ENCODE measurements at places on chromosomes 3 and 15.

- DNase-seq: no peak
Observed at GRCh38 chr3:160393346-160394008, 5.5 kb downstream of the IFT80 start.

GRCh38 chr3:196712514-196713413 lies 587 bp downstream of the PIGX start:
- DNase-seq: no peak

GRCh38 chr15:68994149-68994548 lies 20.3 kb upstream of the NOX5 start:
- DNase-seq: no peak

DNA sequence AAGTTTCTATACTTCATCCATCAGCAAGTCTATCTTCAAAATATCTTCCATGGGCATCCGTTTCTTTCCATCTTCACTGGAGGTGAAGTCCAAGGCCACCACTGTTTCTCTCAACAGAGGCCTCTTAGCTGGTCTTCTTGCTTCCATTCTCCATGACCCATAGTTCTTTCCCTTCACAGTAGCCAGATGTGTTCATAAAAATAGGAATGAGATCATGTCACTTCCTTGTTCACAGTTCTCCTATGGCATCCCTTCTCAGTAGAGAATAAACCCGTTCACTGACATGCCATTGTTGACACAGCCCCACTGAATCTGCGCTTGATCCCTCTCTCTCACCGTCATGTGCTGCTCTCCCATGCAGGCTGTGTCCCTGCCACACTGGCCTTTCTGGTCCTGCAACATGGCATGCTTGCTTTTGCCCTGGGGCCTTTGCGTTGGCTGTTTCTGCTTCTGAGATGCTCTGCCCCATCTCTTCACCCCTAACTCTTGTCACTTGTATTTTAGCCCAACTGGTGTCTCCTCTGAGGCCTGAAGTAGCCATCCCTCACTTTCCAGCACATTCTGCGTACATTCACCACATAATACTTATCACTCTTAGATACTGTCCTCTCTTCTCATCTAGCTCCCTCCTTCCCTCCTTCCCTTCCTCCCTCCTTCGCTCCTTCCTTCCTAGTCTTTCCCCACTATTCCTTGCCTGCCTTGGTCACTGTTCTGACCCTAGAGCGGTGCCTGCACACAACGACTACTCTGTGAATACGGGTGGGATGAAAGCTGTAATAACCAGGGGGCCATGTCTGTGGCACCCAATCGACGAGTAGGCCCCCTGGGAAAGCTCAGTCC lies 42.0 kb downstream of the STARD5 start:
- DNase-seq: no peak

DNA sequence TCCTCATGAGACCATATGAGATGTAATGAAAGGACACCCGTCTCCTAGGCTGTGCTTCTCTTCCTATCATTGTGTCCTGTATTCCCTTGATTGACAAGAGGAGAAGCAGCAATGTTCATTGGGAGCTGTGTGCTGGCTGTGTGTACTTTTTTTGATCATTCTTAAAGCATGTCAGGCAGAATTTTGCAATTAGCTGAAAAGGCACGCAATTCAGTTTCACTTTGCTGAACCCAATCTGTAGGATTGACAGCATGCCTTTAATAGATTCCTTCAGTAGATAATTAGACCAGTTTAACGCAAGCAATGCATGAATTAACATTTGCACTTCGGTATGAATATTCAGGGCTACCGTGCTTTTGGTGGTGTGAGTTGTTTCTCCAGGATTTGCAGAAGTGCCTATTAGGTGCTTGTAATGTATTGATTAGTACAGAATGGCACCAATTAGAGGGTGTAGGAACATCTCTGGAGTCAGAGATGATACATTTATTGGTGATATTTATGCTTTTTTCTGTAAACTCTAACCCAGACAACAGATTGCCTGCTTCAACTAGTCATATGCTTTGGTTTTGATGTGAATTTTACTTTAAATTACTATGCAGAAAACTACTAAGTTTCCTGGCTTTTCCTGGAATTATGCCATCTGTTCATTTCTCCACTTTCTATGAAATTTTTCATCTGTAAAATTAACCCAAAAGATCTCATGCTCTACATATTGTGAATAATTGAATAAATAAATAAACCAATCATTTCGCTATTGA lies 114.3 kb downstream of the NSUN3 start:
- DNase-seq: no peak

DNA sequence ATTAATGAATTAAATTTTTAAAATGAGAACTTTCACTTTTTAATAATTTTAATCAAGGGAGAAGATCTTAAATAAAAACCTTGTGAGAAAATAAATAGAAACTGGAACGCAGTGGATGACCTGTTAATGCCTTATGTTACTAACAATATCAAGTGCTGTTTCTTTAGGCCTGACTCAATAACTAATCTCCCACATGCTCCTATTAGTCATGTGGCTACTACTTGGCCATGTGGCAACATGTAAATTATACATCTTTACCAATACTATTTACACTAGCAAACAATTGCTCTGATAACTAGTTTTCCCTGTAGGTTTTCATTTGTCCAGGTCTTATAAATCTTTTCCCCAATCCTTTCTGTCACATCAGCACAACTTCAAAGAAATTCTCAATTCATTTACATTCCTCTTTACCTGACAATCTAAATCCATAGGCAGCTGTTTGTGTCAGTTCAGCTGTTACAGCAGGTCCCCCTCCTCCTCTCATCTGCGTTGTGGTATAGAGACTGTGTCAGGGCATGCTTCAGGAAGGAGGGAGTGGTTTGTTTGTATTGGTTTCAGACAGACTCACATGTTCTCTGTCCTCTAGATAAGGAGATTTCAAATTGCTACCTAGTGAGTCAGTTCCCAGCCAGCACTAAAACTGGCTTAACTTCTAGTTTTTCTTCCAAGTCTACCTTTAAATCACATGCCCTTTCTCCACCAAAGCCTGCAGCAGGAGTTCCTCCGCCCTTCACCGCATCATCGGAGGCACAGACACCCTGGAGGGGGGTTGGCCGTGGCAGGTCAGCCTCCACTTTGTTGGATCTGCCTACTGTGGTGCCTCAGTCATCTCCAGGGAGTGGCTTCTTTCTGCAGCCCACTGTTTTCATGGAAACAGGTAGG lies 11.3 kb upstream of the C3orf52 start:
- DNase-seq: no peak

DNA sequence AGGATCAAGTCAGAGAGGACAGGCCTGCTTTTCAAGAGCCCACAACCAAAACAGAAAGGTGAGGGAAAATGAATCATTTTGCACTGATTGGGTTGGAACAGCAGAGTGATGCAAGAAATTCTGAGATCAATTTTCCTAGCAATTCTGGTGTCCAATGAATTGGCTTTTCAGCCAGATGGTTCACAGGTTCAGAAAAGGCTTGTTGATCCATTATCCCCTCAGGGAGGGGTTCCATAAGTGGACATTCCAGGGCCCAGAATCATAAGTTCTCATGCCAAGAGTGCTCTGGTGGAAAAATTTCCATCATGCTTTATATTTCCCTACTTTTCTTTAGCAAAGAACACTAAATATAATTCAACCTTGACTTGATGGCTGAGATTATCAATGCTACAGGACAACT lies 16.2 kb downstream of the RBP2 start:
- no peak for DNase-seq
